H4 (cell line): ENCODE measurements at places on chromosomes 4 and X. TPM values are rescaled to one million over a fixed set of nuclear protein-coding genes. Genes with fewer than 3 reads are reported as not detected.

DNA sequence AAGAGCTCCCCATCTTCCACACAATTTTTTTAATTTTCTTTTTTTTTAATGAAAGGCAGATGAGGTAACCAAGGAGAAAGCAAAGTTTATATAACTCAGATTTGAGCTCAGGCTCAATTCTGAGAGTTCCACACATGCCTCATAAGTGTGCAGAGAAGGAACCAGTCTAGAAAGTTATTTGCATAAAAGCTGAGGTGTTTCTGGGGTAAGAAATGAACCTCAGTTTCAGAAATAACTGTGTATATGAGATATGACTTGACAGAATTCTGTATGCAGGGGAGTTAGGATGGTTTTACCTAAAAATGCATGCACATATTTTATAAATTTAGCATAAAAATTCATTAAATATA is 51.3 kb downstream of the DTHD1 start:
- no peak for DNase-seq

The RGN gene
- total RNA-seq, result not detected in 2 replicates

- no peak for DNase-seq
These were observed 262.1 kb upstream of the GPC4 start for GRCh38 chrX:133677123-133678063.

GRCh38 chr4:99624141-99624719 is 33.4 kb downstream of the C4orf54 start:
- peak; percentile 11 for DNase-seq

The FGFRL1 gene
- total RNA-seq, result 63.1 and 66.9 TPM in 2 replicates

GRCh38 chrX:129981752-129982299 is 609 bp upstream of the BCORL1 start:
- DNase-seq, result no peak

DNA sequence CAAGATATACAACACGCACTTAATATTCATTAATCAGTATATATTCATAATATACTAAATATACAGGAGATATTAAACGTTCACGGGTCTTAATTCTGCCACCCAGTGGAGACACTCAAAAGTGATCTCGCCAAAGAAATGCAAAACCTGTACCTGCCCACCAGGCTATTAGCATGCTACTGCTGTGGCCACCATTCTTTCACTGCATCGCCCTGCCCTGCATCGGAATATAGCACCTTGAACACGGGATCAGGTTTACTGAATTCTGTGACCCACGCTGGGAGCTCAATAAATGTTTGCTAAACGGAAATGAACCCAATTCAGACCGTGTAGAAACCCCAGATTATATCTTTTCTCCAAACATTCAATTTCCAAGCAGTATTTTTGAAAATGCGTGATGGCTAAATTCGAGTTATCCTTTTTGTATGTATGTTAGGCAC is 840 bp upstream of the CLCN3 start:
- peak; percentile 36 for DNase-seq

The SPRY1 gene
- 1.3 and 2.6 TPM in 2 replicates for total RNA-seq

The DRD5 gene
- total RNA-seq, result not detected in 2 replicates

GRCh38 chrX:13364230-13364857 is 44.5 kb upstream of the ATXN3L start:
- no peak for DNase-seq

DNA sequence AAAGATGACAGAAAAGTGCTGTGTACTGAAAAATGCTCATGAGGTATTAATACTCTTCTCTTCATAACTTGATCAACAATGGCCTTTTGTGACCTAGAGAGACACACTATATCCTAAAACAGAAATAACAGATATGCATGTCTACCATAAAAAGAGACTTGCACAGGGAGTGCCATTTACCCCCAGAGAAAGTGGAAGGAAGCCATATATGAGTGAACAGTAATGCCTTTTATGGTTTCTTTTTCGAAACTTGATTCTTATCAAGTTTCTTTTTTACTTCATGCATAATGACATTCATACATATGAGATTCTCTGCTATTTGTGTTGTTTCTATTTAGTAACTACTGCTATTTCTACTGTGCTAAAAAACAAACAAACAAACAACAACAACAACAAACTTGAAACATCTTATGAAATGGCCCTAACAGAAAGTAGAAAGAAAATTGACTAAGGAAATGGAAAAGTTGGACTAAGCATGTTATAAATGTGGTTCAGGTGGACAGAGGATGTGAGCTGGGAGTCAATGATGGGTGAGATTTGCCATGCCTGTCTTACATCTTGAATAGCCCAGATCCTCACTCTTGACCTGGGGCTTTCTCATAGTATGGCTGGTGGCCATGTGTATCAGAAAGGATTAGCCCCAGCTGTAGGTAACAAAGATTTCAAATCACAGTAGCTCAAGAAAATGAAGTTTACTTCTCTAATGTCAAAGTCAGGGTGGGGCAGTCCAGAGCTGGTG is 43.8 kb downstream of the GEMIN8 start:
- no peak for DNase-seq

DNA sequence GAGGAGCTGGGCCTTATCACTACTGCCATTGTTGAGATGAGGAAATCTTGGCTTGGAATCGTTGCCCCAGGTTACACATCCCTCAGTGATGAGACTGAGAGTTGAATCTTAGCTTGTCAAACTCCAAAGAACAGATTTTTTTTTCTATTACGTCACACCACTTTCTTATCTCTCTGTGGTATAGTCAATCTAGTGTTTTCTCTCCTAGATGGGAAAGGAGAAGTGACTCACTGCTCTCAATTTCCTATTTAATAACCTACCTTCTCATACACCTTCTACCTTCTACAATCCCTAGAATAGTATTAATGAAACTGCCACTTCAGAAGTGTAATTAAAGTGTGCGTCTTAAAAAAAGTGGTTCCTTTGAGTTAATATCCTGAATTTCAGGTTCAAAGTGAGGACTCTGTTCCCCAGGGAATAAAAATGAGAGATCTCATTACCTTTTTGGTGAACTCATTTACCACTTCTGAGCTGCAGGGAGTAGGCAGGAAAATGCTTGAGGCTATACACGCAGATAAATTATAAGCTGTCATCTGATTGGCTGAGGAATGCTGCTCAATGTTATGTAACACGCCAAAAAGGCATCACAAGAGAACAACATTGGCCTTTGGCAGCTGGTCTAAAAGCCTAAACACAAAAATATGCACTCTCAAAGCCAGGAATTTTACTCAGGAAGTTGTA is 59.3 kb downstream of the MAD2L1 start:
- peak; percentile 68 for DNase-seq

- peak; percentile 57 for DNase-seq
These were observed 72.9 kb upstream of the ENOX2 start for GRCh38 chrX:130975947-130976346.

GRCh38 chr4:125837493-125838201 is 522.9 kb downstream of the FAT4 start:
- DNase-seq, result no peak

GRCh38 chrX:139647597-139647996 is 60.4 kb downstream of the MCF2 start:
- DNase-seq, result no peak

DNA sequence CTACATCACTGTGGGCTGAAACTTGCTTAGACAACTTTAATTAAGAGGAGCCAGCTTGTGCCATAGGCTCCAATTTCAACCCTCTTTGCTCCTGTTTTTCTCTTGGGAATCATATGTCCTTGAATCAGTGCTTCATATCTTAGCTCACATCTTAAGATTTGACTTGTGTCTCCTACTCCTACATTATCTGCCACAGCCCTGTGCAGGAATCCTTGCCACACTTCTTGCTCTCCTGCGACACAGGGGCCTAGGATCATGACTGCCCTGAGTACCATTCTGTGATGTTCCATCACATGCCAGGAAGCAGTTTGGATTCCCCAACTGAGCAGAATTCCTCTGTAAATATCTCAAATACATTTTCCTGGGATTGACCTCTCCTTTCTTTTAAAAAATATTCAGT is 36.4 kb downstream of the ARSJ start:
- DNase-seq, result no peak

DNA sequence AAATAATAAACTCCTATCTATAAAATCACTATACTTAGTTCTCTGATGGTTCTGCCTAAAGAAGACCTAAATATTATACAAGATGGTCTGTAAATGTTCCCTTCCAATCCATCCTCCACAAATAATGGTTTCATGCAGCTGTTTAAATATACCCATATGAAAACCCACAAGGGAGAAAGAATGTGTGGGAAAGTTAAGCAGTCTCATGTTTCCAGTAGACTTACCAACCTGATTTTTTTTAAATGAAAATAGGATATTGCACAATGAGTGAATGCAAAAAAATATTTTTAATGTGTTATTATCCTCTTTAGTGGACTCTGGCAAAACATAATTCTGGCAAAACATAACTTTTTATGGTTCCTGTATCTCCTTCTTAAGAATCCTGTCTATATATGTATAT is 23.3 kb downstream of the CAMK2D start:
- peak; percentile 57 for DNase-seq

The MAML3 gene
- total RNA-seq, result 0.21 and 0.43 TPM in 2 replicates

- DNase-seq, result no peak
These were observed 40.7 kb downstream of the FAM184B start for GRCh38 chr4:17740702-17741101.

DNA sequence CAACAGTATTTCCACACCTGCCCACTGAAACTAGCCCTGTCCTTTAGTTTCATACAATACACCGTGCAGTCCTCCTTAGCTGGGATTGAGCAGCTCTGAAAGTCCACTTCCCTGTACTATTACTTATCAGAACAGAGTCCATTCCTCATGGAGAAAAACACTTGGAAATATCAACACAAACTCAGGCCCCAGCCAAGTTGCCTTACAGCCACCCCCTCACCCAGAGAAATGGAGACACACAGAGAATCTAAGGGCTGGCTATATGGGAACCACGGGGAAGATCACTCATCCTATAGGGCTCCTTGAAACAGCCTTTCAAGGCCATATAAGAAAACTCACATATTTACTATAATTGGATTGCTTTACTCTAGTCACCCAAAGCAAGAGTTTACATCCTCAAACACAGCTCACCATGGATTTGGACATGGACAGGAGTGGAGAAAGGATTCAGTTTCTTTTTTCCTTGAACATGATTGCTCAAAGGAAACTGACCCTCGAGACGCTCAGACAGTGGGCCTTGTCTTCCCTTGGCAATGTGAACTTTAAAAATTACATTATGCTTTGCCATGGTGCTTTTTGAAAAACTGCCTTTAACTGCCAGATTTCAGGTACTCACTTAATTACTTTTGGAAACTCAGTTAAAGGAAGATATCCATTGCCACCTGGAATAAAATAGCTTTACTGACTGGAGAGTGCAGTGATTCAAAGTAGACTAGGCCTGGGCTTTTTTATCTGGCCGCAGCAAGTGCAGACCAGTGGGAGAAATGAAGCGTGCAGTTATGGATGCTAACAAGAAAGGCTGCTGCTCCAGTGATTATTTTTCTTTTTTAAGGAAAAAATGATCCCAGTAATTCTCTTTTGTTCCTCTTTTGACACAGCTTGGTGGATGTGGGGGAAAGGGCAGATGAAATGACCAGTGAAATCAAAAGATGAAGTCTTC is 1.6 kb downstream of the SCARB2 start:
- no peak for DNase-seq

- no peak for DNase-seq
These were observed 24.5 kb downstream of the GIMD1 start for GRCh38 chr4:106343865-106344646.

The NEXMIF gene
- not detected in 2 replicates for total RNA-seq

DNA sequence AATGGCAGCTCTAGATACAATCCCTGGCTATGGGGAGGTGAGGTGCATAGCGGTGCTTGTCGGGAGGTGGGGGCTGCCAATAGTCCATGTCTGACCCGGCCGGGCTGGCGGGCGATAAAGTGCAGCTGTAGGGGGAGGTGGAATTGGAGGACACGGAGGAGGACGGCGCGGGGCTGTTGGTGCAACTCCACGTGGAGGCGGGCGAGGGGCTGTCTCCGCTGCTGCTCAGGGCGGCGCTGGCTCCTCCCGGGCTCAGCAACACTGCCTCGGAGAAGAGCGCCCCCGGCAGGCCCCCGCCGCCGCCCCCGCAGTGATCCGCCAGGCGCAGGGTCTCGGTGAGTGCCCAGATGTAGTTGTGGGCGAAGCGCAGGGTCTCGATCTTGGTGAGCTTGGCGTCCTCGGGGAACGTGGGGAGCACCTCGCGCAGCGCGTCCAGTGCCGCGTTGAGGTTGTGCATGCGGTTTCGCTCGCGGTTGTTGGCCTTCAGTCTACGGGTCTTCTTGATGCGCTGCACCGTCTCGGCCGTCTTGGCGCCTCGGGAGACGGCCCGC is 1.3 kb downstream of the NEUROG2 start:
- no peak for DNase-seq

The EPHA5 gene
- 8.9 and 14.2 TPM in 2 replicates for total RNA-seq

The ARL13A gene
- total RNA-seq, result not detected in 2 replicates

DNA sequence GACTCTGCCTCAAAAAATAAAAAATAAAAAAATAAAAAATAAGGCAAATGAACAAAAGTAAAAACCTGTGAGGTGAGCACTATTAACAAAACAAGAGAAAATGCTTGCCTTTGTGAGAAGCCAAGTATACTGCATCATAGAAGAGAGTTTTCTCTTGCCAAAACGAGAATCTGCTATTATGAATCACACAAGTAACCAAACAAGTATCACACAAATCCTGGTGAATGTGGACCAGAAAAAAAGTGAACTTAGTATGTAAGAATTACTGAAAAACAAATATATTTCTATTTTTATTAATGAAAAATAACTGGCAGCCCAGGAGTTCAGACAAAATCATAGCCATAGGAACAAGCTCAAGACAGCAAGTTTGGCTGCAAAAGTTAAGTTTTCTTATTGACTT is 193.5 kb downstream of the PDGFC start:
- DNase-seq, result no peak
